NCI-H2107 (cell line): ENCODE measurements at places on chromosomes 6 and 20.

DNA sequence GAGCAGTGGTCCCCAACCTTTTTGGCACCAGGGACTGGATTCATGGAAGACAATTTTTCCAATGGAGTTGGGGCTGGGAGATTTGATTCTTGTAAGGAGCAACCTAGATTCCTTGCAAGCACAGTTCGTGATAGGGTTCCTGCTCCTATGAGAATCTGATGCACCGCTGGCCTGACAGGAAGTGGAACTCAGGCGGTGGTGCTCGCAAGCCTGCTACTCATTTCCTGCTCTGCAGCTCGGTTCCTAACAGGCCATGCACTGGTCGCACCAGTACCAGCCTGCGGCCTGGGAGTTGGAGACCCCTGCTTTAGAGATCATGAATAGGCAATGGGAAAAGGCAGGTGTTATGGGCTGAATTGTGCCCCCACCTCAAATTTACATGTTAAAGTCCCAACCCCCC lies 131.2 kb downstream of the PFDN4 start:
- no peak for DNase-seq

GRCh38 chr6:110214338-110214737 lies 34.1 kb downstream of the CDC40 start:
- no peak for DNase-seq

DNA sequence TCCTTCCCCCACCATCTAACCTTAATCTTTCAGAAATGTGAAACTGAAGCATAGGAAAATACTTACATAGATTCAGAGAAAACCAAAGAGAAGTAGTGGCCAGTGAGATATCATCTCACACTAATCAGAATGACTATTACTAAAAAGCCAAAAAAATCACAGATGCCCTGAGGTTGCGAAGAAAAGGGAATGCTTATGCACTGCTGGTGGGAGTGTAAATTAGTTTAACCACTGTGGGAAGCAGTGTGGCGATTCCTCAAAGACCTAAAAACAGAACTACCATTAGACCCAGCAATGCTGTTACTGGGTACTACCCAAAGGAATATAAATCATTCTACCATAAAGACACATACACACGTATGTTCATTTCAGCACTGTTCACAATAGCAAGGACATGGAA lies 9.2 kb upstream of the PREX1 start:
- DNase-seq: no peak

GRCh38 chr6:38136547-38136946 lies 317.0 kb downstream of the ZFAND3 start:
- no peak for DNase-seq

DNA sequence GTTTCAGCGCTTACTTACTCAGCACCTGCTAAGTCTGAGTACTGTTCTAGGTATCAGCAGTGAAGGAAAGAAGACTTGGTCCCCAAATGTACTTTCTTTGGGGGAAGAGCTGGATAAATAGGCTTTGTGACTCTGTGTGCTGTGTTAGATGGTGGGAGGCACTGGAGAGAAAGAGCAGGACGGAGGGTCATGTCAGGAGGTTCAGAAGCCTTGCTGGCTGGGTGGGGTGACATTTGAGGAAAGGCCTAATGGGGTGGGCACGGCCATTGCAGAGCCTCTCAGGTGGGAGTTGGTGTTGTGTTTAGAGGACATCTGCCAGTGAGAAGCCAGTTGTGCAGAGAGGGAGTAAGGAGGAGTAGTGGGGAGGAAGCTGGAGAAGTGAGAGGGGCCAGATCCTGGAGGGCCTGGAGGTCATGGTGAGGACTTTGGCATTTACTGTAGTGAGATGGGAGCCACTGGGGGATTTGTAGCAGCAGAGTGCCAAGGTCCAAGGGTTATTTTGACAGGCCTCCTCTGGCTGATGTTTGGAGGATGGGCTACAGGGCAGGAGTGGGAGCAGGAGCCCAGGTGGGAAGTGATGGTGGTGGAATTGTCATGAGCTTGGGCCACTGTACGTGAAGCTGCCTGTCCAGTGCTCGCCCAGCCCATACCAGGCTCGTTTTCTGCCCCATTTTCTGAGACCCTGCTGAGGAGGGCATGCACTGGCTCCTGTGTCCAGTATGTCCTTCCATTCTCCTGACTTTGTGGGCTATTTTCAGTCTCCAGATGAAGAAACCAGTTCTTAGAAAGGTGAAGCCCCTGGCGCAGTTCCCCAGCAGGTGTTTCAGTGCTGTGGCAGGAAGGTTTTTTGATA lies 886 bp downstream of the SDCBP2 start:
- no peak for DNase-seq

DNA sequence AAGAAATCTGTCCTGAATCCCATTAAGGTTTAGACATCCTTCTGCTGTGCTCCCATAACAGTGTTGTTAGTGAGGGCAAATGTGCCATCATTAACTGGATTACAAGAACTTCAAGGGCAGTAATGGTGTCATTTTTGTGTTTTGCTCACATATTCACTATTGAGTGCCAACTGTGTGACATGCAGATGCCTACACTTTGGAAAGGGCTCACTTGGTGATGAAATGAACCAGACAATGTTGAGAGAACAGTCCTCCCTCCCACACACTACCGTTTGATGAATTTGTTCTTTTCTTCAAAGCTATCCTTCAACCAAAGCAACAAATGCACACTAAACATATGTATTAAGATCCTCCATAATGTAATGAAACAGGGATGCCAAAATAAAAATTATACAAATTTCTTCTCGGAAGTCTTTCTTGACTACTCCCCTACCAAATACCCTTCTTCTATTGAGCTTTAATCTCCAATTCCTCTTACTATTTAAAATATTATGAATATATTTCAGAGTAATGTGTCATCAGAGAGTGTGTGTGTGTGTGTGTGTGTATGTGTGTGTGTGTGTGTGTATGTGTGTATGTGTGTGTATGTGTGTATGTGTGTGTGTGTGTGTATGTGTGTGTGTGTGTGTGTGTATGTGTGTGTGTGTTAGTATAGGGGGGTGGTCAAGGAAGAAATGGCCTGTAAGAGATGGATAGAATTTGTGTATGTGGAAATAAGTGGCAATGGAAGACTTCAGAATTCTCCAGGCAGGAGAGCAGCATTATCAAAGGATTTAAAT lies 92.3 kb upstream of the ENPP5 start:
- DNase-seq: no peak

DNA sequence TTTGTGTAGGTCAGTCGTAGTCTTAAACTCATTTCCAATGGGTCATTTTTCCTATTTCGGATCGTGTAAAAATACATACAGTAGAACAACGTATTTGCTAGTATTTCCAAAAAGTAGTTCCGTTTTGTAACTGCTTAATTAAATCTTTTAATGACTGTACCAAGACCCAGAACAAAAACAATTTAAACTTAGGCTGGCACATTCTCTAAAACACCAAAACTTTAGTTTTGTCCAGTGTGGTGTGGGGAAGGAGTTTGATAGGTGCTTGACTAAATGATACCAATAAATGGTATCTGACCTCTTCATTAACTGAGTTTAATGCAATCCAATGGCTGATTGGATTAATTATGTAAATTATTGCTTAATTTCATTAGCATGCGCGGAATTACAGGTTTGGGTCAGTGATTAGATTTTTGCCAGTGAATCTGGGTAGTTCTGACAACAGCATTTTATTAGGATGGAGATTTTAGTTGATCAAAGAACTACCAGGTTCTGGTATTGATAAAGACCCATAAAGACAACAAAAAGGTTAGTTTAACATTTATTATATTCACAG lies 20.8 kb downstream of the OR2B2 start:
- DNase-seq: no peak

- no peak for DNase-seq
These were observed 184.7 kb downstream of the CDH4 start for GRCh38 chr20:61436667-61437279.

- DNase-seq: no peak
These were observed 152.3 kb upstream of the CDH4 start for GRCh38 chr20:61099806-61100205.

DNA sequence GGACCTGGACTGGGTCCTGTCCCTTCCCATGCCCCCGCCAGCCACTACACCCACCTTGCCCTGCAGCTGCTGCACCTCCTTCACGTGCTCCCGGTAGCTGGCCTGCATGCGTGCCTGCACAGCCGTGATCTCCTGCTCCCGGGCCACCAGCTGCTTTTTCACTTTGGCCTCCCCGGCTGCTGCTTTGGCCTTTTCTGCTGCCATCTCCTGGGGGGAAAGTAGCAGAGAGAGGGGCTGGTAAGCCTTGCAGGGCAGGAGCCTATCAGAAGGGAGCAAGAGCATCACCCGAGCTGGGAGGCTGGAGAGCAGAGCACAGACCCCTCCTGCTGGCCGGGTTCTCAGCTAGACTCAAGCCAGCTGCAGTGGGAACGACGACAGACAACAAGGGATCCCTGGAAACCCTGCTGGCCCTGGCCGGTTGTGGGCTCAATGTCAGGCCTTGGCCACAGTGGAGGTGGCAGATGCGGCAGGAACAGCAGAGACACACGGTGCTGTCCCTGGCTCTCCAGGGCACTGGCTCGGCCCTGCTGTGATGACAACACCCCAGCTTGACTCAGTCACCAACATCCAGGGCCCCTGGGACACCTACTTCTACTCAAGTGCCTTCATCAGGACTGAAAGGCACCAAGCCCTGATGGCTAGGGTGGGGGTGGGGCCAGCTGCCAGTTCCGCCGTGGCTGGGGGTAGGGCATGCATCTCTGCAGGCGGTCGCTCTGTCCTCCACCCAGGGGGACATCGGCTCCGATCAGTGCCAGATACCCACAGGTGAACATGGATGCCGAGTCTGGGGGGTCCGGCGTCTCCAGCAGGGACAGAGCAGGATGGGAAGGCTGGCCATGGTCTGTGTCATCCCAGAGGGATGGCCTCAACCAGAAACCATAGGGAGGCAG lies 45.3 kb downstream of the RRBP1 start:
- no peak for DNase-seq

GRCh38 chr6:148288541-148288940 lies 54.1 kb upstream of the SASH1 start:
- DNase-seq: no peak

- no peak for DNase-seq
These were observed 884.5 kb upstream of the GJE1 start for GRCh38 chr6:141248021-141248799.

GRCh38 chr6:12715437-12715836 lies 1.1 kb upstream of the PHACTR1 start:
- DNase-seq: no peak

GRCh38 chr6:55182016-55182650 lies 7.8 kb downstream of the HCRTR2 start:
- no peak for DNase-seq

- DNase-seq: no peak
These were observed 30.3 kb downstream of the STX7 start for GRCh38 chr6:132482581-132482980.

DNA sequence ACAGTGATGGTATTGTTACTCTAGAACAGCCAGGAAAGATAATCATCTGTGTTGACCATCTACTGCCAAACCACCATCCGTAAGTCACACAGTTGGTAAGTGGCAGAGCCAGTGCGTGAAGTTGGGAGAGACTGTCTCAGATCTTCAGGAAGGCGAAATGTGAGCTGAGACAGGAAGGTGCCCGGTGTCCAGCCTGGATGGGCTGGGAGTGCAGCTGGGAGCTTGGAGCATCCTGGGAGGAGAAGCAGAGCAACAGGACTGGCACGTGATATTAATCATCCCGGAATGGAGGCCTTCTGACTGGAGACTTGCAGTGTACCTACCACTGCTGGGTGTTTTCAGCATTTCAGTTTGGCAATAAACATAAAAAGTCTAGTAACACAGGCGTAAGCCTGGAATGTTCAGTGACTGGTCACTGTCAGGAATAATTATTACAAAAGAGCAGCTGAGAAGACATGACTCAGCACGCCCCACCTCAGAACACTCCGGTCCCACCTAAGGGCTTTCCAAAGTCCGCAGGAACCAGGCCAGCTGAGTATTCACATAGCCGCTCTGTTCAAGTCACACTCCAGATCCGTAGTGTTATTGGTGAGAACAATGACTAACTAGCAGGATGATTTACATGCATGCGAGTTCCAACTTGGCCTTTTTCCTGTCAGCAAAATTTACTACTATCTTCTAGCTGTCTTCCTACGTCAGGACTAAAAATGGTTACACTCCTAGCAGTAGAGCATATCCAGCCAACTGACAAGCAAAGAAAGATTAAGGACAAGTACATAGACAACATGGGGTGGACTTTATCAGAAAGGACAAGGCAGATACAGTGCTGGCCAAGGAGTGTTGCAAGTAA lies 45.1 kb upstream of the PNRC1 start:
- DNase-seq: no peak

- DNase-seq: no peak
These were observed 207.6 kb upstream of the CDH4 start for GRCh38 chr20:61044499-61044898.

GRCh38 chr6:81938014-81938856 lies 185.8 kb upstream of the TENT5A start:
- no peak for DNase-seq

DNA sequence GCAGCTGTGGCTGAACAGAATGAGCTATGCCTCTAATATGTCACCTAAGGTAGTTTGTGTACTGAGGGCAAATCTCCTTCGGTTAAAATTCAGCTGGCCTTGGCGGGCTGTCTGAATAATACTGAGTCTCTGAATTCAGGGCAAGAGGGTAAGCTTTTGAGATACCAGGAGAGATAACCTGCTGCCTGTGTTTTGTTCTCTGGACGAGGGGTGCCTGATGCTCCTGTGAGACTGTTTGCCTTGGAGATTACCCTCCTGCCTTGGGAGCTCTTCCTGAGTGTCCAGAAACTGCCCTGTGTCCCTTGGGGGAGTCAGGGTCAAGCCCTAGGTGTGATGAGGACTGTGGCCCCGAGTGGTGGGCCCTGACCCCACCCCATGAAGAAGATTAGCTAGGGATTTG lies 282.9 kb downstream of the KIF16B start:
- DNase-seq: no peak

DNA sequence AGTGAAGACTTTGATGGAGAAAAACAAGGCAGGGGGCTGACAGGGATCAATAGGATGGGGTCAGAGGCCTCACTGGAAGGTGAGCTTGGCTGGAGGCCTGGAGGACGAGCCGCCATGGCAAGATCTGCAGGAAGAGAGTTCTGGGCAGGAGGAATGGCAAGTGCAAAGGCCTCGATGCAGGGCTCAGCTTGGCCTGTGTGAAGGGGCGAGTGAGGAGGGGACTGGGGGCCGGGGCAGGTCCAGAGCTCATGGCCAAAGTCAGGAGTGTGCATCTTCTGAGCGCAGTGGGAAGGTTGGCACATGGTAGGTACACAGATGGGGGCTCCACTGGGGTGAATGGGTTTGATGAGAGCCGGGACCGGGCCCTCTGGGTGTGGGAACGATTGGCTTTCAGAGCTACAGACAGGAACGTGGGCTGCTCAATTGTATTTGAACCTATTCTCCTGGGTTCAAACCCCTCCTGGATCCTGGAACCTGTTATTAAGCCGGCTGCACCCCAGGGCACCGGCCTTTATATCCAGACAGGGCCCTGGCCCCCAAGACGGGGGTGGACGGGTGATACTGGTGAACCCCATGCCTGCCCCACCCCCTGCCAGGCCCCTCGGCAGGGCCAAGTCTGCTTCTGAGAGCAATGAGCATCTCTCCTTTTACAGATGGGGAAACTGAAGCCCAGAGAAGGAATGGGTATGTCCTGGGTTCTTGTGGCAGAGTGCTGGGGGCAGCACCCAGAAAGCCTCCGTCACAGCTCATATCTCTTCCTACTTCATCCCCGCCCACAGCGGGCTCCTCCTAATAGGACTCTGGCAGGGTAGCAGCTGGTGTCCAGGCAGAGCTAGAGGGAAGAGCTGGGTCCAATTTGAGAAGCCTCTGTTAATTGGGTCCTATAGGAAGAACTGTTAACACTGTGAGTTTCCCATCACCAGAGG lies 106.1 kb downstream of the CEBPB start:
- DNase-seq: no peak
